ENCODE measurements at places on chromosomes 7 and 10.

DNA sequence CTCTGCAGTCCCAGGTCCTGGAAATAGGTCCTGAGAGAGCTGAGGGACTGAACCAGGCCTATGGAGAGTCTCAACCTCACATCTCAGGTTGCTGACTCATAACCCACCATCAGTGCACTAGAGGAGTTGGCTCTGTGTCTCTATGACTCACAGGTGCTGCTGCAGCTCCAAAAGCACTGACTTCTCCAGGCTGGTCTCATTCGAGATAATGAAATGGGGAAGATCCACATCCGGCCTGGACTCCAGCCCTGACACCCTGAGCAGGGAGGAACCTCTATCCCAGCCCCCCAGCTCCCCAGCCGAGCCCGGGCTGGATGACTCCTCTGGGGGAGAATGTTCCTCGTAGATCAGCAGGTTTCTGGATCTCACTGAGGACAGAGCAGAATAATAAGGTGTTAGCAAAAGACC lies 35.5 kb upstream of the DGKI start:
- no peak for DNase-seq

- no peak for DNase-seq
Observed at GRCh38 chr10:36256948-36257356, 614.9 kb upstream of the FZD8 start.

DNA sequence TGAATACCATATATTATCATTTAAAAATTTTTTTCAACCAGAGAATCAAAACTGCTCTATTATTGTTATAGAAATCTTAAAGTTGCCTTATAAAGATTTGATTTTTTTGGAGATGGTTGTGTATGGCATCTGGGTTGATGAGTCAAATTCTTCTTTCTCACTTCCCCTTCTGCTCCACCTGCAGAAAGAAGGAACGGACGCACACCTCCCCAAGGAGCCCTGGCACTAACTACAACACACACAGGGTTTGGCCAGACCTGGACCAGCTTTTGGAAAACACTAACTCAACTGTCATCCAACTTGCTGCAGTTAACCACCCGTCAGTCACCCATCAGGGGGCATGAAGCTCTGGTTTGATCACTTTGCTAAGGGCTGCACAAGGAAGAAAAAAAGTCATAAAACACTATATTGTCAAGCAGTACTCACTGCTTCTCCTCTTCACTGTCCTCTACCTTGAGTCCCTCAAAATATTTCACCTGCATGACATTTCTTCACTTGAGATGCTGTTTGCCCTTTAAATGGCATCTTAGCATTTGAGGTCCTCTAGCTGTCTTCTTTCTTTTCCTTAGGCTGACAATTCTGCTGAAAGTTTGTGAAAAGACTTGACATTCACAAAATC lies 266.7 kb upstream of the PHF14 start:
- DNase-seq, result no peak

GRCh38 chr10:27620430-27621397 lies 116.6 kb downstream of the RAB18 start:
- DNase-seq, result no peak

- no peak for DNase-seq
Observed at GRCh38 chr10:127556916-127557315, 7.8 kb downstream of the NPS start.

GRCh38 chr10:127243490-127244272 lies 47.3 kb upstream of the INSYN2A start:
- no peak for DNase-seq

GRCh38 chr7:114922026-114922651 lies at the start of gene MDFIC:
Gene MDFIC (plus strand): TSS chr7:114922094. CDS start chr7:114923034, 940 bp downstream.
- DNase-seq, result no peak

DNA sequence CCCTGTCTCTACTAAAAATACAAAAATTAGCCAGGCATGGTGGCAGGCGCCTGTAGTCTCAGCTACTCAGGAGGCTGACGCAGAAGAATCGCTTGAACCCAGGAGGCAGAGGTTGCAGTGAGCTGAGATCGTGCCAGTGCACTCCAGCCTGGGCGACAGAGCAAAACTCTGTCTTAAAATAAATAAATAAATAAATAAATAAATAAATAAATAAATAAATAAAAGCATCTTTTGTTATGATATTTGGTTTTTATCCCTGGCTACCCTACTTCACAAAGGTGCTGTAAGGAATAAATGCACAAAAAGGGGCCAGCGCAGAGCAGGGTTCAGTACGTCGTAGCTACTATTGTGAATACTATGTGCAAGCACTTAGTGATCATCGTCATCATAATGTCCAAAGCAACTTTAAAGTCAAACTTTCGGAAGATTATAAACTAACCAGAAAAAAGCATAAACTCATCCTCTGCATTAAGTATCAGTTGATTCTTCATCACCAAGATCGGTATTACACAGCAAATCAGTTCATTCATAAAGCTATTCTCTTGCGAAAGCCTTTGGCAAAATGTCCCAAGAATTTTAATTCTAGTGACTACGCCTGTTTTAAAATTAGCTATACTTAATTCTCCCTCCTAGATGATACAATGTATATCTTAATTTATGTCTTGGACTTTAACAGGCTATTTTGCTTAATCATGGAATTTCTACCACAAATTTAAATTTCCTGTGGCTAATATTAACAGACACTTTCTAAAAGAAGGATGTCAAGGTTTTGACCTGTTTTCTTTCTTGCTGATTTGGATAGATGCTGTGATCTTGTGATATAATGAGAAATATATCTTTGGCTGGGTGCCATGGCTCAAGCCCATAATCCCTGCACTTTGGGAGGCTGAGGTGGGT lies 7.6 kb upstream of the NFE2L3 start:
- no peak for DNase-seq

GRCh38 chr7:6221340-6222319 lies 50.8 kb downstream of the CYTH3 start:
- no peak for DNase-seq

GRCh38 chr7:73885975-73886798 lies 25.2 kb downstream of the TMEM270 start:
- DNase-seq, result peak; percentile 39

- no peak for DNase-seq
Observed at GRCh38 chr7:95582578-95583293, 13.6 kb downstream of the PDK4 start.

DNA sequence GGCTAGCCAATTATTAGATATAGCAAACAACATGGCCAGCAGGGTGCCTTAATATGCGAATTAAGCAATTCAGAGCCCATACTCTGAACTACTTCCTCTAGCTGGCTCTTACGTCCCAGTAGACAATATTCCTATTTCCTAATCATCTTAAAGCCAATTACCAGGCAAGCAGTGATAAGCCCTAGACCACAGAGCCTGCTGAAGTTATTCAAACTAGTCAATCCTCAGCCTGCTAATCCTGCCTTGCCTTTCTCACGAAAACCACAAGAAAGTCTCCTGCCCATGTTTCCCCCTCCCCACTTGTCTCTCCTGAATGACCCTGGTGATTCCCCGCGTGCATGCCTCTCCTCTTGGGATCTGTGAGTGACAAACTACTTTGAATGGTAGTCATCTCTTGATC lies 86.8 kb upstream of the CACNA2D1 start:
- no peak for DNase-seq

GRCh38 chr7:122135275-122135674 lies 8.8 kb downstream of the AASS start:
- no peak for DNase-seq

DNA sequence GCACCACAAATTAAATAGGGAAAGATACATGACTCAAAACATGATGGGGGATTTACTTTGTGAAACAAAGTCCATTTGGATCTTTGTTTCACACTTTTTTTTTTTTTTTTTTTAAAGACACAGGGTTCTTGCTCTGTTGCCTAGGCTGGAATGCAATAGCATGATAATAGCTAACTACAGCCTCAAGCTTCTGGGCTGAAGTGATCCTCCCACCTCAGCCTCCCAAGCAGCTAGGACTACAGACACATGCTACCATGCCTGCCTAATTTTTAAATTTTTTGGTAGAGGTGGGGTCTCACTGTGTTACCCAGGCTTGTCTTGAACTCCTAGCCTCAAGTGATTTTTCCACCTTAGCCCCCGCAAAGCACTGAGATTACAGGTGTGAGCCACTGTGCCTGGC lies 172.6 kb upstream of the KLF14 start:
- no peak for DNase-seq

DNA sequence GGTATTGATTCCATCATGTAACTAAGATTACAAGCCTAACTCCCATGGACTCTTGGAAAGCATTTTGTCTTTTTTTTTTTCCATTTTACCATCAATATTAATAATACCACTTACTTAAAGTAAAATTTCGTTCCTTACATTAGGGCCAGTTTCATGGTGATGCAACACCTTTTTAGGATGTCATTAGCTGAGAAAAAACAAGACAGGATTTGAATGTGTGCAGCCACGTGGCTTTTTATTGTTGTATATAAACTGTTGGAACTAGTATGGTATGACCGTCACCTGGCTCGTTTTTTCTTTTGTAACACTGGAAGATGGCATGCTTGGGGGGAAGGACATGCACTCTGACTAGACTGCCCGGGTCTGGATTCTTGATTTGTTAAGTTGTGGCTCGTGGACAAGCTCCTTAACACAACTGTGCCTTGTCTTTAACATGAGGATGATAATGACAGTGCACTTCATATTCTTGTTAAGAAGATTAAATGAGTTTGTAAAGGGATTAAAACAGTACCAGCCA lies 42.1 kb downstream of the ARHGAP21 start:
- DNase-seq, result no peak
